Heart left ventricle (tissue), 16 donors: ENCODE measurements at places on chromosomes 1 and 21. TPM values are rescaled to one million over a fixed set of nuclear protein-coding genes. Genes with fewer than 3 reads are reported as not detected.

Gene UBXN10
- total RNA-seq, result 2.4 TPM

Gene AKIRIN1
- total RNA-seq, result 63.9 TPM

Gene TMCO1
- 37.4 TPM for total RNA-seq

Gene MROH7
- 2.3 TPM for total RNA-seq

Gene PI4KB
- 59.8 TPM for total RNA-seq

Gene BRINP2
- 0.11 TPM for total RNA-seq

Gene CXADR
- total RNA-seq, result 39.2 TPM

Gene S100A1
- total RNA-seq, result 2,179 TPM

Gene ERO1B
- total RNA-seq, result 8.5 TPM

Gene ASCL5
- total RNA-seq, result not detected

Gene RIPK4
- not detected for total RNA-seq

Gene UBE2U
- not detected for total RNA-seq

Gene ESRRG
- 40.4 TPM for total RNA-seq

Gene SLC30A2
- 6.5 TPM for total RNA-seq

Gene RPL5
- total RNA-seq, result 745 TPM

Gene MIXL1
- total RNA-seq, result not detected

Gene DPT
- 74.1 TPM for total RNA-seq

Gene PIAS3
- 16.7 TPM for total RNA-seq

Gene AVPR1B
- total RNA-seq, result not detected

Gene TRIM67
- total RNA-seq, result 0.13 TPM

Gene UQCRHL
- total RNA-seq, result 7.5 TPM

Gene DIO1
- not detected for total RNA-seq

Gene UTS2
- not detected for total RNA-seq

Gene OPRD1
- not detected for total RNA-seq

Gene ZBTB8B
- not detected for total RNA-seq

Gene NCF2
- 4.8 TPM for total RNA-seq

Gene FCAMR
- not detected for total RNA-seq

Gene LCE1E
- not detected for total RNA-seq

Gene NOL9
- total RNA-seq, result 16.5 TPM

Gene VWA5B1
- 0.31 TPM for total RNA-seq

Gene TCHH
- total RNA-seq, result not detected

Gene ASAP3
- 50.4 TPM for total RNA-seq

Gene ATP6V1G3
- total RNA-seq, result not detected

Gene KANK4
- total RNA-seq, result 4.3 TPM

Gene NBPF10
- 0.55 TPM for total RNA-seq

Gene NBPF6
- total RNA-seq, result not detected

Gene CEP104
- 33.4 TPM for total RNA-seq

Gene HMGB4
- not detected for total RNA-seq
